ENCODE measurements at places on chromosomes 3 and 15.

GRCh38 chr3:98027085-98027446 lies 8.0 kb downstream of the GABRR3 start:
- no peak for DNase-seq

DNA sequence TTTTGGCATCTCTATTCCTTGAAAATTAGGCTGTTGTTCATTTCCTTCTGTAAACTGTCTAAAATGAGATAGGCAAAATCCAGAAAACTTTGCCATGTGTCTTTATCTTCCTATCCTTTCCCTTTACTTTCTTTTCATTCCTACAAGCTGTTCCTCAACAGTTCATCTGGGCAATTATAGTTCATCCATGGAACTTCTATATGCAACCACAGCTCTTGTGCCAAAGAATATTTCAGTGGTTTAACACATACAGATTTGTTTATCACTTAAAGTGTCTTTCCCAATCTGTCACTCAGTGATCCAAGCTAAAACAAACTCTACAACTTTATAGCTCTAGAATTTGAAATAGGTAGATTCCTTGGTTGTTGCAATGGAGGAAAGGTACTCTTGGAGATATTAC lies 230.3 kb upstream of the EPHA6 start:
- no peak for DNase-seq

GRCh38 chr3:172540049-172540448 lies 16.8 kb upstream of the TNFSF10 start:
- no peak for DNase-seq

DNA sequence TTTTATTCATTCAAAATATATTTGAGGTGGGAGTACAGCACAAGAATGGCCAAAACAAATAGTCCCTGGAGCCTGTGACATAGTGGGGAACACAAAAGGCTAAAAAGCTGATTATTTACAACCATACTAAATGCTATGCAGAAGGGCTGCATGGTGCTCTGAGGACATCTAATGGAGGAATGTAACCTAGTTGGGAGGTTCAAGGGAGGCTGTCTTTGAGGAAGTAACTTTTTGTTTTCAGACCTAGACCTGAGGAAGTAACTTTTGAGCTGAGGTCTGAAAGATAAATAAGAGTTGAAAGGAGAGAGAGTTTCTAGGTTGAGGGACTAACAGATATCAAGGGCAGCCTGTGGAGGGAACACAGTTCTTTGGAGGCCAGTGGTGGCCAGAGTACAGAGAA lies 34.8 kb upstream of the RASA2 start:
- DNase-seq: no peak

- peak; percentile 97 for DNase-seq
These were observed at the start of gene FAM219B for GRCh38 chr15:74906450-74907162. TSS of gene FAM219B (minus strand) at chr15:74906851. CDS start at chr15:74906800, 51 bp downstream.

DNA sequence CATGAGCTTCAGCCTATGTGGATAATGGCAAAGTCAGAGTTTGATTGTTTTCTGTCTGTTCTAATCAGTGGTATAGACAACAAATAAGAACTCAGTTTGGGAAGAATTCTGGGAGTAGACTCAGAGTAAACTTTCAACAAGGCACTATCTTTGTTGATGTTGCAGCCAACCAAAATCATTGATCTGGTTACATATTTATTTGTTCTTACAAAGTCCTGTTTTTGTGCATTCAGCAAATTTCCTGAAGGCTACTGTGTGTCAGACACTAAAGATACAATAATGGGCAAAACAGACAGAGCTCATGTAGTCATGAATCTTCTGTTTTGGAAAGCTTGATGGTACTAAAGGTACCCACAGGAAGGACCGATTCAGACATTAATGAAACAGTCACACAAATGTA lies 55.0 kb downstream of the GRM7 start:
- DNase-seq: no peak

- DNase-seq: no peak
These were observed 182.4 kb downstream of the ANXA2 start for GRCh38 chr15:60215225-60215963.

- no peak for DNase-seq
These were observed 4.8 kb upstream of the NKTR start for GRCh38 chr3:42595682-42596081.

Data from hepatic stellate cell (primary cell).